Activated naive CD4-positive, alpha-beta T cell (primary cell): ENCODE measurements at places on chromosomes 16 and 17.

GRCh38 chr17:64399767-64400156, 9.1 kb upstream of the PECAM1 start:
- no peak for DNase-seq

- no peak for DNase-seq
Observed at GRCh38 chr17:33922971-33923370, 332.1 kb upstream of the CCL2 start.

DNA sequence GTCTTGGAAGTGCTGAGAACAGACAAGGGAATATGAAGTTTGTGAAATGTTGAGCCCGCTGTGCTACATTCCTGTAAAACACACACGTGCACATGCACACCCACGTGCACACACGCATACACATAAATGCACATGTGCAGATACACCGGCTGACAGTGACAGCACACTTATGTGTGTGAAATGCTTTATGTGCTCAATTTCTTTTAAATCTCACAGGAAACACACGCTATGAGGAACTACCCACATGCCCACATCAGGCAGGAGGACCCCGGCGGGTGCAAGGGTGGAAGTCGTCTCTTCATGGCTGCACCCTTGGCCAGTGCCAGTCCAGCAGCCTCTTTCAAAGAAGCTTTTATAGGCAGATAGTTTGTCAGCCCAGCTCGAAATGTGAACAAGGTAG, 561 bp upstream of the WFDC1 start:
- DNase-seq = no peak

GRCh38 chr17:48626245-48627117, at the start of gene HOXB9:
Gene HOXB9 (minus strand): TSS chr17:48626358. CDS start chr17:48626269, 89 bp downstream.
- DNase-seq = no peak

DNA sequence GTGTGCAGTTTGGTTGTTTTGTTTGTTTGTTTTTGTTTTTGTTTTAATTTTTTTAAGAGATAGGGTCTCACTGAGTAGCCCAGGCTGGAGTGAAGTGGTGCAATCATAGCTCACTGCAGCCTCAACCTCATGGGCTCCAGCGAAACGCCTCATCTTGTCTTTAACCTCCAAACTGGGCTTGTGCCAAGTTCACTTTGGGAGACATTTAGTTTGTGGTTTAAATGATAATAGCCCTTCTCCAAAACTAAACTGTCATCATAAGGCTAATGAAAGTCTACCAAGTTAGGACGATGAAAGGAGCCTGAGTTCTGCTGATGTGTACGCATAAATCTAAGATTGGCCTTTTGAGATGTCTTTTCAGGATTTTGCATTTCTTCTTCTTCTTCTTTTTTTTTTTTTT, 6.5 kb upstream of the CARD14 start:
- DNase-seq = no peak

DNA sequence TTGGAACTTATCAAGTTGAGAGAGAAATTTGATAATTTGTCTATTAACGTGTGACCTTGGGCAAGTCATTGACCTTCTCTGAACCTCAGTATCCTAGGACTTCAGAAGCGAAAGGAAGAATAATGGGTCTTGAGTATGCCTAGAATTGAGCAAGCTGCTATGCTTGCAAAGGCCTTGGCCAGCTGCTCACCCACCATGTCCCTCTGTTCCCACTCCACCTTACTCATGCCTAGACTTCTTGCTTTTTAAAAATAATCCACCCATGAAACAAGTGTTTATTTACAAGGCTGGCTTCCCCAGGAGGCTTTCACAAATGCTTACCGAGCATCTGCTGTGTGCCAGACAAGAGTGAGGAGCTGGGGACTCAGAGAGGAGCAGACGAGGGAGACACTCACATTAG, 590.6 kb downstream of the MAF start:
- DNase-seq = no peak

GRCh38 chr17:3843935-3844516, 2.0 kb downstream of the NCBP3 start:
- peak; percentile 15 for DNase-seq

GRCh38 chr17:75908201-75908600, 3.5 kb upstream of the MRPL38 start:
- no peak for DNase-seq

DNA sequence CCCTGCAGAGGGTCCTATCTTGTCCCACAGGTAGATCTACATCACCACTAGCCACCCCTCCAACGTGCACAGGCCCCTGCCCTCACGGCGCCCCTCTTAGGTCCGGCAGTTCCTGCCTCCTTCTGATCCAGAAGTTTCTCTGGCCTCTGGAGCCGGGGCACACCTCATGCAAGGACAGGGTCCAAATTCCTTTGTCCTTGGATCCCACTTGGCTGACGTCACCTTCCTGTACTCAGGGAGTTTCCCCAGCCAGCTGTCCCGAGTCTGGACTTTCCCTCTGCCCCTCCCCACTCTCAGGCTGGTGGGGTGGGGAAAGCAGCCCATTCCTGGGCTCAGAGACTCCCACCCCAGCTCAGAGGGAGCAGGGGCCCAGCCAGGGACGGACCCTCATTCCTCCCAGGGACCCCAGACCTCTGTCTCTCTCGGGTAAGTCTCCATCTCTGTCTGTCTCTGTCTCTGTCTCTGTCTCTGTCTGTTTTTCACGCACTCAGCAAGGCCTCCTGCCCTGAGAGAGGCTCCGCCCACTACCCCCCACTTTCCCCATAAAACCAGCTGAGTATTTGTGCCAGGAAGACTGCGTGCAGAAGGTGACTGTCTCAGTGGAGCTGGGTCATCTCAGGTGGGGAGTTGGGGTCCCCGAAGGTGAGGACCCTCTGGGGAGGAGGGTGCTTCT, at the start of gene IL32:
IL32 (plus strand) TSS at position 572 of the 673 bp plus-strand sequence. CDS start 172 bp downstream, outside the sequence.
- no peak for DNase-seq

GRCh38 chr17:39923836-39924690, 3.3 kb downstream of the ORMDL3 start:
- no peak for DNase-seq
